Fibroblast of skin of scalp (primary cell): ENCODE measurements at places on chromosomes 6 and 20.

DNA sequence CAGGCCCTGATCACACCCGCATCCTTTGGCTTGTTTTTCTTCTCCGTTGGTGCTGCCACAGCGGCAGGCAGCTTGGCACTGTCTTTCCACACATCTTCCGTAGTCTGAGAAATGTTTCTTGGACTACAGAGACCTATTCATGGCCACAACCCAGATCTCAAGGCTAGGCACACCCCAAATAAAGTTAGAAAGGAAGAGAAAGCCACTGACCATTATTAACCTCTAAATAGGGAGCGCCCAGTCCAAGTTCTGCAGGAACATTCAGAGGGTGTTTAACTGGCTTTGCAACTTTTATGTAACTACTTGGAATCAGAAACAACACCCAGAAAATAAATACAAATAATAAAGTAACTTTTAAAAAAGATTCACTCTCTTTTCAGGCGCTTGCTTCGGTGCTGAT, 124.8 kb upstream of the NEDD9 start:
- no peak for DNase-seq

GRCh38 chr6:11035616-11036350, 8.3 kb downstream of the ELOVL2 start:
- DNase-seq, result no peak

DNA sequence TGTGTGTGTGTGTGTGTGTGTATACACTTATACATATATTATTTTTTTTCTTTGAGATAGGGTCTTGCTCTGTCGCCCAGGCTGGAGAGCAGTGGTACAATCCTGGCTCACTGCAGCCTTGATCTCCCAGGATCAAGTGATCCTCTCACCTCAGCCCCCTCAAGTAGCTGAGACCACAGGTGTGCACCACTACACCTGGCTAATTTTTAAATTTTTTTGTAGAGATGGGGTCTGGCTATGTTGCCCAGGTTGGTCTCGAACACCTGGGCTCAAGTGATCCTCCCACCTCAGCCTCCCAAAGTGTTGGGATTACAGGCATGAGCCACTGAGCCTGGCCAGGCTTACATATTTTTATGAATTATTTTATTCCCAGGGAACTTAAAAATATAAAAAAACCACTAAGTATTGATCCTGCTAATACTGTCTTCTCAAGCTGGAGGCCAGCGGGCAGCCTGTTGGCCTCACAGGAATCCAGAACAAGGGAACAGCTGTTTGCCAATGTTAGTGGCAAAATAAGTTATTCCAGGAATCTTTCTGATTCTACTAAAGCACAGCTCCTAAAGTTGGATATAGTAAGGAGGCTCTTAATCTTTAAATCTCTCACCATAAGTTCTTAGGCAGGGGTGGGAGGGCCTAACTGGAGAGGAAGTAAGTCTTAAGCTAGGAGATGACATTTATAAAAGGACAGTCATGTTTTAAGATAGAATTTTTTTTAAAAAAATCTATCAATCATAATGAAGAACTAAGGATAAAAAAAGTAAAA, 135.5 kb upstream of the NUP153 start:
- DNase-seq, result no peak

GRCh38 chr20:59094576-59094975, 52.0 kb upstream of the PRELID3B start:
- DNase-seq, result no peak
